Stimulated activated CD4-positive, alpha-beta T cell treated with anti-CD3 and anti-CD28 coated beads, Interleukin-4, amount 100 ng/mL, for 24 hours (primary cell): ENCODE measurements at places on chromosomes 1 and 21.

DNA sequence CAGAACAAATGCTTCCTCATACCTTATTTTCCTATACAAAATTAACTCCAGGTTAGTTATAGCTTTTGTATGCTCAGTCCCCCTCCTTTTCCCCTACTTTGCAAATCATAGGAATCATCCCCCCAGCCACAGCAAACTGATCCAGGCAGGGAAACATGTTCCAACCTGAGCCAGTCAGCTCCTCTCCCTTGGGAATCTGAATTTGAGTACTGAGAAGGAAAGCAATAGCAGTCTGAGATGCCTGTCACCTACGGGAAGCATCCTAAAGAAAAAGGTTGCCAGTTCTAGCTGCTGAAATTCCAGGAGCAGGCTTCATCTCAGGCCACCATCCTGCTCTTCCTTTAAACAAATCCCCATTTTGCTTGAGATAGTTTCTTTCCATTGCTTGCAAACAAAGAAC is 6.9 kb downstream of the ADSS2 start:
- DNase-seq = no peak

DNA sequence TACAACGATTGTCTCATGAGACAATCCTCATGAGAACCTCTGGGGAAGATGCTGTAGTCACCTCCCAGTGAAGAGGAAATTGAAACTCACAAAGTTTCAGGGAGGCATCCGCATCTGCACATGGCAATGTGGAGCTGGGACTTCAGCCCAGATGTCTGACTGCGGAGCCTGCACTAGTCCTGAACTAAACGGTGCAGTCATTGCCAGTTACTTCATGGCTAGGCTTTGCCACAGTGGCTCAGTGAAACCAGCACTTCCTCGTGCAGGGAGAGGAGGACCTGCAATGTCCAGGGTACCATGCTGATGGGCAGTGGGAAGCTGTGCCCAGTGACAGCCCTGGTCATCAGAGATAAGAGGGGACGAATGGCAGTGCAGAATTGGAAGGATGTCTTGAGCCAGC is 40.7 kb upstream of the ETS2 start:
- no peak for DNase-seq

DNA sequence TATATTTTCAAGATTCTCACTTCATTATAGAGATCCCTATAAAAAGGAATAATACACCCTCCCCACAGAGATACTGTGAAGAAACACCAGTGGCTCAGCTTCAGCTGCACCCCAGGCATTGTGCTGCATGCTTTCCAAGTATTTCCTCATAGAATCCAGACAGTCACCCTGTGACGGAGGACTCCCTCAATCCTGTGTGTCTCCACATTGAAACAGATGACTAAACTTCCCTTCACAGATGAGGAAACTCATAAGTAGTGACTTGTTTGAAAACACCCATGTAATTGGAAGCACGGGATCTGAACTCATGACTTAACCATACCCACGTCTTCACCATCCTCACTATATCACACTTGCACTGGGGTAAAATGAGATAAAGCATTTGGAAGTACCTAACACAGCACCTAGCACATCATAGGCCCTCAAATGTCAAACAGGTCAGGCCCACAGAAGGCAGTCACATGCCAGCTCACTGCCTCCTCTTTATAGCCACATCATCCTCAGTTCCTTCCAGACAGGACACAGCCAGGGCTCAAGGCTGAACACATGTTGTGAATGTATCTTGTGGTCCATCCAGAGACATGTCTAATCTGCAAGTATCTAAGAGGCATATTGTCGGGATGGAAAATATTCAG is 55.2 kb downstream of the GPR161 start:
- no peak for DNase-seq

DNA sequence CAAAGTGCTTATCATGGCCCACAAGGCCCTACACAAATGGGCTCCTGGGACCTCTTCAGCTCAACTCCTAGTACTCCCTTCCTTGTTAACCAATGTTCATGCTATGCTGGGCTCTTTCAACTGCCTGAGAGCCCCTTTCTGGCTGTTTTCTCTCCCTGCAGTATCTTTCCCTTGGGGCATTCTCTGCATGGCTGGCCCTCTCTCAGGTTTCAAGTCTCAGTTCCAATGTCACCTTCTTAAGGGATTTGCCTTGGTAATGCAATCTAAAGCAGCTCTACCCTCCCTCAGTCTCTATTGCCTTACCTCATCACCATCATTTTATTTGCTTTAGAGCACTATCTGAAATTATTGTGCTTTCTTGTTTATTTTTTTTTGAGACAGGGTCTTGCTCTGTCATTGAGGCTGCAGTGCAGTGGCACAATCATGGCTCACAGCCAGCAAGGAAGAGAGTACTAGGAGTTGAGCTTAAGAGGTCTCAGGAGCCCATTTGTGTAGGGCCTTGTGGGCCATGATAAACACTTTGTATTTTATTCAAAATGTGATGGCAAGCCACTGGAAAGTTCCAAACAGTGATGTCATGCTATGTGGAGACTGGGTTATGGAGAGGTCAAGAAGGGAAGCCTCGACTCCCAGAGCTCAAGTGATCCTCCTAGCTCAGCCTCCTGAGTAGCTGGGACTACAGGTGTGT is 63.4 kb upstream of the SRSF10 start:
- no peak for DNase-seq

- DNase-seq = no peak
These were observed 30.9 kb downstream of the MAPKAPK2 start for GRCh38 chr1:206715552-206716158.

DNA sequence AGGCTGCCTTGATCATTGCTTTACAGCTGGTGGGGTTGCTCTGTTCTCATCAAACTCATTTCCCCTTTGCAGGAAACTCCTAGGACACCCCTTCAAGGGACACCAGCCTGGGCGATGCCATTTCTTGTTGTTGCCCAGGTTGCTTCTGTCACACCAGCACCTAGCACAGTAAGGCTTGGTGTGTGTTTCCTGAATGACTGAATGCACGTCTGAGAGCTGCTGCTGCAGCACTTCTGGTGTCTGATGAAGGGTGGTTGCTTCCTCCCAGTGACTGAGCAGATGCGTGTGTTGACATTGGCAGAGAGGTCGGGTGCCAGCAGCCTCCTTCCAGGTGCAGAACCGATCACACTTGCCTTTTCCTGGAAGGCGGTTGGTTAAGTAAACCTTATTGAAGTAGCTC is 477.4 kb downstream of the CAMTA1 start:
- no peak for DNase-seq

DNA sequence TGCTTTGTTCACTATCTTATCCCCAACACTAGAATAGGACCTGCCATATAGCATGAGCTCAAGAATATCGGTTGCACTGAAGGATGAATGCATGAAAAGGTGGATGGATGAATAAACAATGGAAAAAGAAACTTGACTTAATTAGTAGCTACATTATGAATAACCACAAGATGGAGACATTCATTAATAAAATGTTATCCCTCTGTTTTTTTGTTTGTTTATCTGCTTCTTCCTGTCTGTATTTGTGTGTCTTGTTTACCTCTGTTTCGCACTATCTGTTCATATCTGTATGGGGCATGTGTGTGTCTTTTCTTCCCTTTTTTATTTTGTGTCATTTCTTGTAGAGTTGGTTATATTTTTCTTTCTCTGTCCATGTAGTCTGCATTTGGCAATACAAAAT is 1.1 kb upstream of the OR14I1 start:
- DNase-seq = no peak
